ENCODE measurements at places on chromosomes 16 and 17.

GRCh38 chr16:88387180-88387765, 4.5 kb downstream of the ZNF469 start:
- no peak for DNase-seq

GRCh38 chr17:17675925-17676534, 5.2 kb upstream of the RAI1 start:
- DNase-seq = no peak

- DNase-seq = no peak
Observed at GRCh38 chr17:81073967-81074839, 39.3 kb downstream of the BAIAP2 start.

DNA sequence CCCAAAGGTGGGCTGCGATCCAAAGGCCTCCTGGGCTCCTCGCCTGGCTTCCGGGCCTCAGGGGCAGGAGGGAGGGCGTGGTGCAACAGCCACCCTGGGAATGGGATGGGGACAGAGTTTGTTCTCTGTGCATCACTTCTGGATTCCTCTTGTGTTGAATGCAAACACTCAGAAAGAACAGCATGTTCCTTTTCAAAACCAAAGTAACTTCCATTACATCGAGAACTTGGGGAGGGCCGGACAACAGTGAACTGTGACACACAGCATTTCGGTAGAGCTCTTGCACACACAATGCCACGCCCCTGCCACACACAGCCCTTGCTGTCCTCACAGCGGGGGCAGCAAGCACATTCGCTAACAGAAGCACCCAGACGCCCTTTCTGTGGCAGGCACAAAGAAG, 36.1 kb upstream of the FASN start:
- no peak for DNase-seq

DNA sequence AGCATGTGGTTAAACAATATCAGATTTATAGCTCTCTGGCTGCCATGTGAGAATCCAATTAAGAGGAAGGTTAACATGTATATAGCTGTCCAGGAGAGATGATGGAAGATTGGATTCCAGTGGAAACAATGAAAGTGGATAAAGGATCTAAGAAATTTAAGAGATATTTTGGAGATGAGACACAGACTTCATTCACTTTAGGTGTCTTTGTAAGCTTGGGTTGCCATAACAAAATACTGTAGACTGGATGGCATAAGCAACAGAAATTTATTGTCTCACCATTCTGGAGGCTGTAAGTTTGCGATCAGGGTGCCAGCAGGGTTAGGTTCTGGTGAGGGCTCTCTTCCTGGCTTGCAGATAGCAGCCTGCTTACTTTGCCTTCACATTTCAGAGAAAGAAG, 155.9 kb upstream of the MYOCD start:
- DNase-seq = no peak

GRCh38 chr16:15493466-15494180, 59.2 kb downstream of the BMERB1 start:
- DNase-seq = no peak

- DNase-seq = no peak
Observed at GRCh38 chr16:87956098-87956364, 4.8 kb downstream of the BANP start.

DNA sequence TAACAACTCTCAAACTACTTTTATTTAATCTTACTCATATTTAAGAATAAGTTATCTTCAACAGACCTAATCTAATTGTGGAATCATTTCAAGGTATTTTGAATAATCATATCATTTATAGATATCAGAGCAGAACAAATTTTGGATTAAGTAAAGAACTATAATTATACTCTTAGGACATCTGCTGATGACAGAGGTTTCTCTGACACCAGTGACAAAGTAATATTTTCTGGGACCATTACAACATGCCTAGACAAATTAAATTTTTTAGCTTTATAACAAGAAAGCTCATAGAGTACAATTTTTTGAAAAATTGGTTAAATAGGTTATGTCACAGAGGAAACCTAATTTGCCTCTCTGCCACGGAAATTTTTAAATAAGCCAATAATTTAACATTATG, 30.5 kb downstream of the C16orf87 start:
- no peak for DNase-seq

DNA sequence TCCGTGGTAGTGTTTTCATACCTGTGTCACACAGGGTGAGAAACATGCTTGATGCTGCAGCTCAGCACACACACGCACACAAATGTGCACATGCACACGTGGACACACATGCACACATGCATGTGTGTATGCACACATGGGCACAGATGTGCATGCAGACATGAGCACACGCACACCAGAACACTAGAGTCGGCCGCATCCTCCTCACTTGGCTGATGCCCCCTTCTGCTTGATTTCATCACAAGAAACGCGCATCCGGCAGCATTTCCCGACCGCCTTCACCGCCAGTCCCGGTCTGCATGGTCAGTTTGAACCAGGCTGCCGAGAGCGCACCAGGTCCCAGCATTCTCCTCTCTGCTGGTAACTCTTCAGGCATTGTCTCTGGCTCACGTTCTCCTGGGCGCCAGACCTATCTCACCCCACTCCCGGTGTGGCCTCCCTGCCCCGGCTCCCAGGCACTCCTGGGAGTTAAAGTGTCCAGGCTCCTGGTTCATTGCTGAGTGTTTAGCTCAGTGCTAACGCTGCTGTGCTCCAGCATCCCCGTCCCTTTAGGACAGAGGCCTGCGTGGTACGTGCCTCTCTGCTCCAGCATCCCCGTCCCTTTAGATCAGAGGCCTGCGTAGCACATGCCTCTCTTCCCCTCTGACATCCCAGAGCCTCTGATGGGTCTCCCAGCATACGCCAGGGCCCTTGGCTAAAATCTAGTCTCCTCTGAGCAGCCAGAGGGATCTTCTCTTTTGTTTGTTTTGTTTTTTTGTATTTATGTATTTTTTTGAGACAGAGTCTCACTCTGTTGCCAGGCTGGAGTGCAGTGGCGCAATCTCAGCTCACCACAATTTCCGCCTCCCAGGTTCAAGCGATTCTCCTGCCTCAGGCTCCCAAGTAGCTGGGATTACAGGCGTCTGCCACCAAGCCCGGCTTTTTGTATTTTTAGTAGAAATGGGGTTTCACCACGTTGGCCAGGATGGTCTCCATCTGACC, 16.0 kb downstream of the BAIAP2 start:
- no peak for DNase-seq

GRCh38 chr16:22089910-22090309, 2.4 kb upstream of the VWA3A start:
- no peak for DNase-seq

DNA sequence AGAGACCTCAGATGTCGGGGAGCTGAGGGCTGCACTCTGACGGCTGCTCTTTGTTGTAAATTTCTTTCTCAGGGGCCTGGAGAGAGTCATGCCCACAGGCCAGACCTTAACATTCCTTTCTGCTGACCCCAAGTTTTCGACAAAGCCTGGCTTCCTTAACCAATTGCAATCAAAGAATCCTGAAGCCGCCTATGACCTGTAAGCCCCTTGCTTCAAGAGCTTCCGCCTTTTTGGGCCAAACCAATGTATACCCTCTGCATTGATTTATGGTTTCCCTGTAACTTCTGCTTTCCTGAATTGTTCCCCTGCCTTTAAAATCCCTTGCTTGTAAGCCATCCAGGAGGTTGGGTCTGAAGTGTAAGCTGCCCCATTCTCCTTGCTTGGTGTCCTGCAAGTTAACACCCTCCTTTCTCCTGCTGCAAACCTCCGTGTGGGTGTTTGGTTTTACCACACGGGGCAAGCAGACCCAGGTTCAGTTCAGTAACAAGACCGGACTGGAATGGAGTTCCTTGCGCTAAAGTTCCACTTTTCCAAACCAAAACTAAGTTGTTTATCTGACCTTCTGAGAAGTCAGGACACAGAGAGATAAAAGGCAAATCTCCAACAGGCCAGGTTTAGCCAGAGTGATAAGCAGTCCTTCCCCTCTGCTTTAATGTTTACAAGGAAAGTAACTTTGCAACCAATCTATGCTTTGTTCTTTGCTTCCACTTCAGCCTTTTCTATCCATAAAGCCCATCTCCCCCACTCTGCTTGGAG, 141.6 kb downstream of the KCNJ12 start:
- DNase-seq = no peak

DNA sequence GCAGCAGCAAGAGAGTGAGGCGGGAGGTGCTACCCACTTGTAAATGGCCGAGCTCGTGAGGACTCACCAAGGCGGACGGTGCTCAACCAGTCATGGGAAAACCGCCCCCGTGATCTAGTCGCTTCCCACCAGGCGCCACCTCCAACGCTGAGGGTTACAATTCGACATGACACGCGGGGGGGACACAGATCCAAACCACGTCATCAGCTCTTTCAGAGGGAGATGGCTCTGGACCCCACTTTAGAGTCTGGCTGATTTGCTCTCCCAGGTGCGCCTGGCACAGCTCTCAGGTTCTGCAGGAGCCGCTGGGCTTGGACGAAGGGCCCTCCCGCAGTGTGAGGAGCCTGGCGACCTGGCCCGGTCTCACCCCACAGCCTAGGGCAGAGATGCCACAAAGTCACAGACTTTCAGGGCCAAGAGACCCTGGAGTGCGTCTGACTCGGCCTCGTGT, 21.1 kb upstream of the DOC2B start:
- no peak for DNase-seq

DNA sequence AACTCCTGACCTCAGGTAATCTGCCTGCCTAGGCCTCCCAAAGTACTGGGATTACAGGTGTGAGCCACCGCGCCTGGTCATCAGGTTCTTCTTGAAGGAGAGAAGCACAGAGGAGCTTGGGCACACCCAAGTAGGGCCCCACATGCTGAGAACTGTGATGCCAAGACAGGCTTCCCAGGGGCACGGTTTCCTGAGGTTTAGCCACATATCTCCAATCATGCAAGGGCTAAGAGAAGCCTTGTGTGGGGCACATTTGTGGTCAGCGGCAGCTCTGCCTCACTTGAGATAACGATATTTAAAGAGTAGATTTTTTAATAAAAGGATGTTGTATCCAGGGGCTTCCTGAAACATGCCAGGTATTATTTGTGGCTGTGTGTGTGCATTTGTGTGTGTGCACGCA, 46.9 kb downstream of the CUEDC1 start:
- DNase-seq = no peak

DNA sequence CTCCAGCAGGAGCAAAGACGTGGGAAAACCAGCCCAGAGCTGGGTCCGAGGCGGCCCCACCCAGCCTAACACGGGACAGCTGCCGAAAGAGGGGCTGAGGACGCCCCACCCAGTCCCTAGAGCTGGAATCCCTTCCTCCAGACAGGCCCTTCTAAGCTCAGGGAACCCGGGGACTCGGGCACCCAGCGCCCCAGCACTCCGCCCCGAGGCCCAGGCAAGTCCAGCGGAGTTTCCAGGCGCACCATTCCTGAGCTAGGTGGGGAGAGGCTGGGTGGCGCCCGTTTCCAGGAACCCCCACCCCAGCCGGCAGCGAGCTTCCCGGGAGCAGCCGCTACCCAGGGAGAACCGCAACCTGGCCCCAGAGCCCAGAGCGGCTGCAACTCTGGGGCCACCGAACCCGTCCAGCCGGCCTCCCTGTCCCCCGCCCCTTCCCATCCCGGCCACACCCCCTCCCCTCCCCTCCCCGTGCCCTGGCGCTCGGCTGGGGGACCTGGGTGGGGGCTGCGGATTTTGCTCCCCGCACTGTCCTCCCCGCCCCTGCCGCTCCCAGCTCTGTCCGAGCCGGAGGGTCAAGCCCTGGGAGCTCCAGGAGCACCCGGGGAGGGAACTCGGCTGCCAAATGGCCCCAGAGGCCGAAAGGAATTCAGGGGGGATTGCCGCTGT, 536 bp downstream of the TMC6 start:
- no peak for DNase-seq

DNA sequence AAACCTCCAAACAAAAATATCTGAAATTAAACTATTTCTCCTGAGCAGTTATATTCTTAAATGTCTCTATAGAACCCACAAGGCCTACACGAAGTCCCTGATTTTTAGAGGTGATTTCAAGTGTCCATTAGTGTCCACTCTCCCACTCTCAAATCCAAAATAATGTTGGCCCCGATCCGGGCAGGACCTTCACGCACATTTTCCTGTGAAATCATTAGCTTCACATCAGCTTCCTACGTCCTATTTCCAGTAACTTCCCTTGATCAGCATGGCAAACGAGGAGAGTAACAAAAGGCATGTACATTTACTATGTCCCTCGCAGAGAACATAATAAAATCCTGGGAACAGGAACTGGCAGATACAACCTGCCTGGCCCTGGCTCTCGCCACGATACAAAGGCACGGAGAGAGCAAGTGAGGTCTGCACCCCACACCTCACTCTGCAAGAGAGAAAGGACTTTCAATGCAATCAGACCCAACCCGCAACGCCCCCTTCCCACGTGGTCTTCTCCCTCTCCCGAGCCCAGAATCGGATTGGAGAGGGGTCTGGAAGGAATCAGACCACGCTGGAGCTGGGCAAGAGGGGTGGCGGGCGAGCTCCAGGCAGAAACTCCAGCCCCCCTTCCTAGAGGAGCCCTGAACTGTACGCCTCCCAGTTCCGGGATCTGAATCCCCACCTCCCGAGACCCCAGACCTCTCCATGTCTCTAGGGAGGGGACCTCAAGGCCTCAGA, 17.5 kb upstream of the C17orf78 start:
- DNase-seq = no peak

Data from stimulated activated CD8-positive, alpha-beta memory T cell treated with anti-CD3 and anti-CD28 coated beads, Interleukin-15, amount 100 ng/mL, for 4 hours (primary cell).